ENCODE measurements at places on chromosomes 12 and 14.
A peak's percentile ranks its signal among the peaks of the same experiment; 100 is the strongest.

- DNase-seq, result no peak
Observed at GRCh38 chr14:24147761-24148428, 597 bp downstream of the RNF31 start.

DNA sequence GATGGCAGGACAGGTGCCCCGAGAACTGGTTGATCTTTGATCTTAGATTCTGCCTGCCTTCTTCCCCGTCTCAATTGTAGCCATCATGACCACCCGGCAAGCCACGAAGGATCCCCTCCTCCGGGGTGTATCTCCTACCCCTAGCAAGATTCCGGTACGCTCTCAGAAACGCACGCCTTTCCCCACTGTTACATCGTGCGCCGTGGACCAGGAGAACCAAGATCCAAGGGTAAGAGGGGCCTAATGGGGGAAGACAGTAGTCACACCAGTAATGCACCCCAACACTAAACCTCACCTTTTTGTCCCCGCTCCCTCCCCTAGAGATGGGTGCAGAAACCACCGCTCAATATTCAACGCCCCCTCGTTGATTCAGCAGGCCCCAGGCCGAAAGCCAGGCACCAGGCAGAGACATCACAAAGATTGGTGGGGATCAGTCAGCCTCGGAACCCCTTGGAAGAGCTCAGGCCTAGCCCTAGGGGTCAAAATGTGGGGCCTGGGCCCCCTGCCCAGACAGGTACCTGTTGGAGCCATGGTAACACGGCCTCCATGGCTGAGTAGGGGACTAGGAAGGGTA, 556 bp downstream of the TROAP start:
- no peak for DNase-seq

DNA sequence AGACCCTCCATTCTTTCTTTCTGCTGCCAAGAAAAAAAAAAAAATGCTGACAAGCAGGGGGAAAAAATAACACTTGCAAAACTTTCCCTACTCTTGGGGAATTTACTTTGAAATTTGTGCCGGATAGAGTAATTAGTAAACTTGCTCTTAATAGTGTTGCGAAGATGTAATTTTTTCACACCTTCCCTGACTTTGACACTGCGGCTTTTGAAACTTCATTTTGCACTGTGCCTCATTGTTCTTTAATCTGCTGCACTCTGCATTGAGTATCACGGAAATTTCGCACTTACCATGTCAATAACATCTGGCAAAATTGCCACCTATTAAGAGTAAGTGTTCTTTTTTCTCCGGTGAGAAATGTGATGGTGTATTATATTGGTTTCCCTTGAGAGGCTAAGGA, 596.1 kb downstream of the VRK1 start:
- no peak for DNase-seq

DNA sequence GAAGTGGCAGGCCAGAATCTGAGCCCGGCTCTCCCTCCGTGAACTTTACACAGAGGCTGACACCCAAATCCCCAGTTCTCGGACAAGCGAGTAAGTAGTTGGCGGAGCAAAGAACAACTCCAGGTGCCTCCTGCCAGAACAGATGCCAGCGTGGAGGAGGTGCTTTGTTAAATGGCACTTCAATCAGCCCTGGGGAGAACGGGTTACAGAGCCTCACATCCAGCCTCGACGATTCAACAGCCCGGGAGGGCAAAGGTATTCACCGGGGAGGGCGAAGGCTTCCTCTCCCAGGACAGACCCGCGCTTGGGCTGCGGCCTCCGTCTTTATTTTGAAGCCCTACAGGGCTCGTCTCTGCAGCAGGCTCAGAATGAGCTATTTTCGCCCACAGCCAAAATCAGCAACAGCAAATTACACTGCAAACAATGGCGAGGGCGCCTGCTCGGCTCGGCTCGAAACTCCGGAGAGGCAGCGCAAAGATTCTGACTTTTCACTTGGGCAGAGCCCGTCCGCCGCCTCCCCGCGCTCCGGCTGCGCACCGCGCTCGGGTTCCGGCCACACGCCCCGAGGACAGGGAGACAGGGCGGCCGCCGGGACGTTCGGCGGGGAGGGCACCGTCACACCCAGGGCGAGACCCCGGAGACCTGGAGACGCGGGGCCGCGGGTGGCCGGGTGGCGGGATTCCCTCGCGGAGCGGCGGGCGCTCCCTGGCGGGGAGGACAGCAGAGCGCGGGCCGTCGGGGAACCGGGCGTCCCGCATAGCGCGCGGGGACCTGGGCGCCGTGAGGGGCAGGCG, 811 bp downstream of the TMCC3 start:
- peak; percentile 8 for DNase-seq

- DNase-seq, result no peak
Observed at GRCh38 chr14:21505012-21505553, 6.1 kb downstream of the METTL3 start.

DNA sequence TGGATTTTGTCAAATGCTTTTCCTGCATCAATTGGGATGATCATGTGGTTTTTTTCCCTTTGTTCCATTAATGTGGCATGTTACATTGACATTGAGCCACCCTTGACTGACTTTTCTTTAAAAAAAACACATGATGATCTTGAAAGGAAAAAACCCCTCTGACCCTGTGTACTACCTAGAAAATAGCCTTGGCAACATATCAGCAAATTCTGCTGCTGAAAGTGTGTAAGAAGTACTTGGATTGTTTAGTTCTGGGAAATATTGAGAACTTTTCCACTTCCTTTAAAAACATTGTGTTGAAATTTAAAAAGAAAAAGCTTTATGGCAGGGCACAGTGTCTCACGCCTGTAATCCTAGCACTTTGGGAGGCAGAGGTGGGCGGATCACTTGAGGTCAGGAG, 20.7 kb downstream of the ACACB start:
- no peak for DNase-seq

Measured in activated T-cell treated with anti-CD3 and anti-CD28 coated beads for 48 hours (primary cell).